ENCODE measurements at places on chromosomes 5 and 9.

GRCh38 chr5:67061511-67061910 lies 135.1 kb downstream of the CD180 start:
- DNase-seq = no peak

GRCh38 chr5:180339583-180340183 lies 13.5 kb downstream of the GFPT2 start:
- DNase-seq = no peak

DNA sequence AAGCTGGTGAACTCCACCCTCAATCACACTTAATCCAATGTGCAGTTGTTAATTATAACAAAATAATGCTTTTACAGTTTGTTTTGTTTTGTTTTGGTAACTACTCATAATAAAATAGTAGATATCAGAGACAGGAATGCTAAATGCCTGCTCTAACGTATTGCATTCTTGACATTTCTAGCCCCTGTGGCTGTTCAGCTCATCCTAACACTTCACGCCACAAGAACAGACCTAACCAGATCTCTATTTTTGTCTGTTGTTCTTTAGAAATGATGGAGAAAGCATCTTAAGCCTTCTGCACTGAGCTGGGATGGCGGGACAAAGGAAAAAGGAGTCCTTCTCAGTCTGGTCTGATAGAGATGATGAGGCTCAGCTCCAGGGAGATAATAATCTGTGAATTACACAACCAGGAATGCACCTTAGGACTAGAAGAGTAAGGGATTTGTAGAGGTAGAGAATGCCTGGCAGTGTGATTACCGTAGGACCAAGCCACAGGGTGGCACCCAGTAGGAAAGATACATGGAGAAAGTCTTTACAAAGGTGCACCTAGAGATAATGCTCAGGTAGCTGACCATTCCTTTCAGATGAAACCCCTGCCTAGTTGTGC lies 628.8 kb downstream of the PDE4D start:
- DNase-seq = no peak

- no peak for DNase-seq
Observed at GRCh38 chr5:93611976-93612854, 29.2 kb downstream of the NR2F1 start.

DNA sequence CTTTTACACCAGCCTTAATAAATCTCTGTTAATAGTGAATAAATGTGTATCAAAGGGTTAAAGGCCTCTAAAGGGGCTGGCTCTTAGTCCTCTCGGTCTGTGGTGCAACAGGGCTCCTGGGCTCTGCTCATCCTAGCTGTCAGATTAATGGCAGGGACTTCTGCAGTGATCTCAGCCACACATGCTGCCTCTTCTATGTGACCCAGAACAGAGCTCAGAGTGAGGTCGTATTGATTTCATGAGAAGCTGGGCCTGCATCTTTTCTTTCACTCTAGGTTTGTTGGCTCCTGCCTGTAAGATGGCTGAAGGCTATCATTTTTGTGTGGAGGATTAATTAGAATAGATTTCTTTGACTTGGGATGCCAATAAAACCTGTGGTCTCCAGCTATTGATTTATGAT lies 165.0 kb upstream of the GLRA1 start:
- no peak for DNase-seq

- no peak for DNase-seq
Observed at GRCh38 chr5:133396187-133396741, 216.1 kb downstream of the FSTL4 start.

GRCh38 chr9:123327697-123328100 lies 28.3 kb upstream of the CRB2 start:
- no peak for DNase-seq

DNA sequence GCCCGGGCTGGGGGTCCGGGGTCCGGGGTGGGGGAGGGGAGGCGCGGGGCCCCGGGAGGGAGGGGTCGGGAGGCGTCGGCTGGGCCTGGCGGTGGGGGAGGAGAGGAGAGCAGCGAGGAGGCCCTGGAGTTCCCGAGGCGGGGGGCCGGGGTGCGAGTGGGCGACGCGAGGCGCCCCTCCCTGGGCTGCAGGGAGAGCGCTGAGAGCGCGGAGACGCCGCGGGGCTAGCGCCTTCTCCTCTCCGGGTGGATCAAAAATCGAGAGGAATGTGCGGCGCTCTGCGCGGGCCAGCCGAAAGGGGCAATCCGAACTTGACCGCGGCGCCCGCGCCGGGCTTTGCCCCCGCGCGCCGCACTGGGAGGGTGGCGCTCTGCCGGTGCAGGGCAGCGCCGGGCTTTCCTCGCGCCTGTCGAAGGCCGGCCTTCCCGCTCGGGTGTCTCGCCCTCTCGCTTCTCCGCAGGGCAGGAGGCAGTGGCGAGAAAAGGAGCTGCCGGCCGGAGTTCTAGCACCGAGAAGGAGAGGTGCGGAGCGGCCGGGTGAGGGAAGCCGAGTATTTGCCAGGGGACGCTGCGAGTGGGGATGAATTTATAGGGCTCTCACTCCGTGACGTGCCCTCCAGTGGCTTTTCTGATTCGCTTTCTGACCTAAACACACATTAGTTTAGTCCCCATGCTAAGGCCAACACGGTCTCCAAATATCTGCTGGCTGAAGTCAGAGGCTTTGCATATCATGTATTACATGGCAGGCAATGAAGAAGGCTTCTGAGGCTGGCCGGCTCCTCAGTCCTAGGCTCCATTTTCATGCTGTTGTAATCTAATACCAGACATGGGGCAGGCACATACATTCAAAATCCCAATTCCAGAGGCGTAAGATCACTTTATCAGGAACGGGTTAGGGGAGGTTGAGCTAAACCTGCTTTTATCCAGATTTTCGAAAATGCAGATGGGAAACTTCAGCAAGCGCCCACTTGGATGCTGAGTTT lies 503 bp upstream of the GDNF start:
- no peak for DNase-seq

- no peak for DNase-seq
Observed at GRCh38 chr5:180352116-180353047, 754 bp downstream of the GFPT2 start.
